ENCODE measurements at places on chromosomes 6 and 20.
A peak's percentile ranks its signal among the peaks of the same experiment; 100 is the strongest.

DNA sequence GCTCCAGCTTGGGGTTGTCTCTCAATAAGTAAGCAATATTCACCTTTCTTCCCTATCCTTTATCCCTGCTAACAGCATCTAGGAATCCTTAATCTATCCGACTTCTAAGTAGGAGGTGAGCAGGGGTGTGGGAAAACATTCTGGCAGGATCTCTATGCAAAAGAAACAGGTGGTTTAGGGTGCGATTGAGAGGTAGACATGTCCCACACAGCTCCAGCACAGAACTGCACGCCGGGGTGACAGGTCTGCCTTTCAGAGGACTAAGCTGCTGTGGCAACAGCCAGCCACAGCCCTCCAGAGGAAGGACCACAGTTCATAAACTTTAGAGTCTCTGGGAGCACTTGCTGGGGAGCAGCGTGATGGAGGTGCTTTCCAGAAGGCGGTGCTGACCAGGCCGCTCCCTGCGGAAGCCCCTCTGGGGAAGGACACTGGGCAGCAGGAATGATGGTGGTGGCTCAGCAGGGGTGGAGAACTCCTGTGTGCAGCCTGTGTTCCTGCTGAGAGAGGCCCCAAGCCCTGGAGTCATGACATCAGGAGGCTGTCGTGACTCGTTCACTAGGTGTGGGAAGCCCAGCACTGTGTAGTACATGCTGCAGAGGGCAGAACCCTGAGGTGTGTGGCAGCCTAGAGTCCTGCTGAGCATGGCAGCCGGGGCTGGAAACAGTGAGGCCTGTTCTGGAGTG, 509.6 kb downstream of the PRKN start:
- ATAC-seq, result no peak

GRCh38 chr6:29710281-29710941, 12.8 kb upstream of the HLA-F start:
- no peak for ATAC-seq

DNA sequence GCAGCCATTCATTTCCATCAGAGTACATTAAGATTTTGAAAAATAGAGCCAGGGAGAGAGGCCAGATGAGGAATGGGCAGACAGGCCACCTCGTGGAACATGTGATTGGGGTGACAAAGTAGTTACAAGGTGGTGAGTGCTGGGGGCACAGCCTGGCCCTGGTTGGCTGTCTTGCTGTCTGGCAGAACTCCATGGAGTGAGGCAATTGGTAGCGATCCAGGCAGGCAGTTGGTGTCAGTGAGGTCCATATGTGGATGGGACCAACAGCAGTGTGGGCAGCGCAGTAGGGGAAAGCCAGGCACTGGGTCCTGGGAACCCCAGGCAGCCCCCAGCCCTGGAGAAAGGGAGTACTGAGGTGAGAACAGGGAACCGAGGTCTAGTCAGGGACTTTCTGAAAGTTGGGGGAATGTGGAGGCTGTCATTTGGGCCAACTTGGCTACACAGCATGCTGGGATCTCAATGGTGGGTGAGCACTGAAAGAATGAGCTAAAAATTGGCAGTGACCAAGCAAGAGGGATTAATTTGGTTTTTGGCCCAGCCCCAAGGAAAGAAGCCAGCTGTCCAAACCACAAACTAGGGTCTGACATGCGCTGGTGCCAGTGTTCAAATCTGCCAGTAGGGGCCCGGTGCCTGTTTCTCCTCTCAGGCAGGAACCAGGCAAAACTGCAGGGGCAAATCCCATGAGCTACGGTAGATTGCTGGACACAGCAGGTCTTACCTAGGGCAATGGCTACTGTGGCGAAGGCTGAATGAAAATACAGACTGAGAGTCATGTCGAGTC, 61.4 kb upstream of the E2F3 start:
- no peak for ATAC-seq

- ATAC-seq, result no peak
These were observed 3.4 kb upstream of the ANGPT4 start for GRCh38 chr20:919491-919916.

GRCh38 chr6:118780668-118781067, 113.3 kb upstream of the ASF1A start:
- ATAC-seq, result no peak

GRCh38 chr20:41200446-41201202, 63.3 kb downstream of the PLCG1 start:
- no peak for ATAC-seq

DNA sequence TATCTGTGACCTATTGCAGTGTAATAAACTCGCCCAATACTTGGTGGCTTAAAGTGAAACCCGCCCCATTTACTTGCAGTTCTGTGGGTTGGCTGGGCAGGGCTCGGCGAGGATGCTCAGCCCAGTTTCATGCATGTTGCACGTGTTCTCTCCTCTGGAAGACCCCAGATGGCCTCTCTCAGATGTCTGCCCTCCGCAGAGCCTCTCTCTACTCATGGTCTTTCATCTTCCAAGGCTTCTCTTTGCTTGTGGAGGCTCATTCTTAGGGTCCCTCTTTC, 251.4 kb downstream of the SOD2 start:
- no peak for ATAC-seq

- ATAC-seq, result no peak
These were observed 366.4 kb downstream of the BTBD9 start for GRCh38 chr6:38273325-38273724.

- ATAC-seq, result no peak
These were observed 240.7 kb downstream of the ARID1B start for GRCh38 chr6:157017861-157018260.

- ATAC-seq, result peak; percentile 7
These were observed 9.9 kb downstream of the NRN1 start for GRCh38 chr6:5996714-5997419.

DNA sequence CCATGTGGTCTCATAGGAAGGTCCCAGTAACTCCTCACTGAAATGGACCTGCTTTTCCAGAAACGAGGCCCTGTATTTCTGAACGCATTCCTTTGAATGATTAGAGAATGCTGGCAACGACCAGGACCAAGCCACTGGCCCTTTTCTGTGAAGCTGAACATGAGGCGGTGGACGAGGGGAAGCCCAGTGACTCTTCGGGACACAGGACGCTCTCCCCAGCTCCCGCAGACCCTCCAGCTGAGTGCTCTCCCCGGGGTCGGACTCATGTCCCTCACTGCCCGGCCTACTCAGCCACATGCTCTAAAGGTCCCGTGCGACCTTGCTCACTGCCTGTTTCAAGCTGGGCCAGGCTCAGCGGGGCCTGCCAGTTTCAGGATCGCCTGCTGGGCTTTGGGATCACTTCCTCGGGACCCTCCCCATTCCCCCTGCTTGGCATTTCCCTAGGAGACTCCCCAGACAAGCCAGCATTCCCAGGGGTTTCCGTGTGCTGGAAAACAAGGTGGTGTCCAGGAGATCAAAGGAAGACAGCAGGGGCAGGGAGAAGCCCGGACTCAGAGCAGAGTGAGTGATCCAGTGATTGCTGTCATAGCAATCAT, 2.6 kb upstream of the CST9 start:
- ATAC-seq, result no peak

DNA sequence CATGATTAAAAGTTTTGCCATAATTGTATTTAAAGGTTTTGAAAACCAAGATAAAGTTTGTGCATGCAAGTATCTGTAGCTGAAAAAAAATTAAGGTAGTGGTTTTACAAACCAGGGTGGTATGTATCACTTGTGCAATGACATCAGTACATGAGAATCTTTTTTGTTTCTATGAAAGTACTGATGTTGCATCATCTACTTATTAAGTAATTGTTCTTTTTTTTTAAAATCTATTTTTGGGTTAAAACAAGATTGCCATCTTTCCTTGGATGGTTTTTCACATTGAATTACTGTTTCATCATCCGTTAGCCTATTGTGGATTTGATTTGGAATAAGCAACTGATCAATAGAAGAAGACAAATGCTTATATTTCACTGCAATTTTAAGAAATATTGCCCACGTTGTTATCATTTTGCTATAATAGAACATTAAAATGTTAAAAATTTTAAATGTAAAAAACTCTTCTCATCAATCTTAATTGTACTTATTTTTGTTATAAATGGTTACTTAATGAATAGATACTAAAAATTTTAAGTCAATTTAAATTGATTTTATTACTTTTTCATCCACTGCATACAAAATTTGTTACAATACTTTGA, 39.8 kb upstream of the TAGAP start:
- ATAC-seq, result no peak

- no peak for ATAC-seq
These were observed 469.1 kb upstream of the RUNX2 start for GRCh38 chr6:44858998-44859397.

GRCh38 chr6:79833264-79833963, 113.9 kb downstream of the ELOVL4 start:
- ATAC-seq, result no peak

DNA sequence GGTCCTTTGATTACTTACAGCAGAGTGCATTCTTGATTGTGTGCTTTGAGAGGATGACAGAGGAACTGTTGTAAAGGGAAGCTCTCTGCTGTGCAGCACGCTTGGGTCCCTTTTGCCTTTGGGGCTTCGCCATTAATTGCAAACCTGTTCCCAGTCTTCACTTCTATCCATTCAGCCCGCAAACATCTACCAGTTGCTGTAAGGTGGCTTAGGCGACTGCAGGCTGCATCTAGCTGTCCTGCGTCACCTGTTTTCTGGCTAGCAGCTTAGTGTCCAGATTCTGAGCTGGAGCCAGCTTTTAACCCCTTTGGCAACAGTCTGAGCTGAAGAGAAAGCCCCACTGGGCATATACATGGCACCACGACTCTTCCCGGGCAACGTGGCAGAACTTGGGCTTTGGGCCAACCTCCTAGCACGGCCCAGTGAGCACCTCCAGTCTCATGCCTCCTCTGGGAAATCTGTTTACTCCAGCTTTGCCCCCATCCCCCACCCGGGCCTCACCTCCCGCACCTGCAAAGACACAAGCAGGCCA, 2.5 kb upstream of the FASTKD5 start:
- no peak for ATAC-seq

- no peak for ATAC-seq
These were observed 20.0 kb downstream of the KHDRBS2 start for GRCh38 chr6:62265906-62266525.

- no peak for ATAC-seq
These were observed 6.1 kb downstream of the SLC32A1 start for GRCh38 chr20:38730167-38730988.

DNA sequence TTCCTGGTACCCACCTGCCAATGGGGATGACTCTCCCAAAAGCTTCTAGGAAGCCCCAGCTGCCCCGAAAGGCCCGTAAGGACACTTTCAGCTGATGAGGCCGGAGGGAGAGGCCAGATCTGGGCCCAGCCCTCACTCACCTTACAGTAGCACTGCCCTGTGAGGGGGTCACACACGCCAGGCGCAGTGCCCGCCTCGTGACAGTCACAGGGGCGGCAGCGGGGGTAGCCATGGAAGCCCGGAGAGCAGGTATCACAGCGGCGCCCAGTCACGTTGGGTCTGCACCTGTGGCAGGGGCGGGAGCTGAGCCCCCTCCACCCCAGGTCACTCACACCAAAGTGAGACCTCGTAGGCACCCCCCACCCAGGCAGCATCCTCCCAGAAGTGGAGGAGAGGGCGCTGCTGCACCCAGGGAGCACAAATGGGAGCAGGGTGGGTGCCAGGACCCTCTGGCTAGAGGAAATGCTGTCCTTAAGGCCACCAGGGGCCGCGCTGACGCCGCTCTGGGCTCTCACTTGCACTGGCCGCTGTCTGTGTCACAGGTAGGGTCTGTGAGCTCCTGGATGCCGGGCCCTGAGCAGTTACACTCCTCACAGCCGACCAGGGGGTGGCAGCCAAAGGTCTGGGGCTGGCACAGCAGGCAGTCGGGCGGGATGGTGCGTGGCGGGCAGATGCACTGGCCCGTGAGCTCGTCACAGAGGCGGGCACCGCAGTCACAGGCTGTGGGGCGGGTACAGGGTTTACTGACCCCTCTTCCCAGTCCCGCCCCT, 25.1 kb downstream of the ADRM1 start:
- no peak for ATAC-seq

DNA sequence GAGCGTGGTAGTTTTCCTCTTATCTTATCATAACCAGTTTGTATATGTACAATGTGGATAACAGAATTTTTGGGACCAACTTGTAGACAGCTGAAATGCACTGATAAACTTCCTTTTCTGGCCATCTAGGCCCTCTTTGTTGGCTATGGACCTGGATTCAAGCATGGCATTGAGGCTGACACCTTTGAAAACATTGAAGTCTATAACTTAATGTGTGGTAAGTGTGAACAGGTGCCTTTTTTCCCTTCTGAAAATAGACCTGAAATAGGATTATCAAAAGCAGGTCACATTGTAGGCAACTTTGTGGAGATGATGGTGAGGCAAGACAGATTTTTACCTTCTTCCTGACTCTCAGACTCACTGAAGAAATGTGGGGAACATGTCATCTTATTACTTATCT, 67.8 kb downstream of the ENPP1 start:
- no peak for ATAC-seq

DNA sequence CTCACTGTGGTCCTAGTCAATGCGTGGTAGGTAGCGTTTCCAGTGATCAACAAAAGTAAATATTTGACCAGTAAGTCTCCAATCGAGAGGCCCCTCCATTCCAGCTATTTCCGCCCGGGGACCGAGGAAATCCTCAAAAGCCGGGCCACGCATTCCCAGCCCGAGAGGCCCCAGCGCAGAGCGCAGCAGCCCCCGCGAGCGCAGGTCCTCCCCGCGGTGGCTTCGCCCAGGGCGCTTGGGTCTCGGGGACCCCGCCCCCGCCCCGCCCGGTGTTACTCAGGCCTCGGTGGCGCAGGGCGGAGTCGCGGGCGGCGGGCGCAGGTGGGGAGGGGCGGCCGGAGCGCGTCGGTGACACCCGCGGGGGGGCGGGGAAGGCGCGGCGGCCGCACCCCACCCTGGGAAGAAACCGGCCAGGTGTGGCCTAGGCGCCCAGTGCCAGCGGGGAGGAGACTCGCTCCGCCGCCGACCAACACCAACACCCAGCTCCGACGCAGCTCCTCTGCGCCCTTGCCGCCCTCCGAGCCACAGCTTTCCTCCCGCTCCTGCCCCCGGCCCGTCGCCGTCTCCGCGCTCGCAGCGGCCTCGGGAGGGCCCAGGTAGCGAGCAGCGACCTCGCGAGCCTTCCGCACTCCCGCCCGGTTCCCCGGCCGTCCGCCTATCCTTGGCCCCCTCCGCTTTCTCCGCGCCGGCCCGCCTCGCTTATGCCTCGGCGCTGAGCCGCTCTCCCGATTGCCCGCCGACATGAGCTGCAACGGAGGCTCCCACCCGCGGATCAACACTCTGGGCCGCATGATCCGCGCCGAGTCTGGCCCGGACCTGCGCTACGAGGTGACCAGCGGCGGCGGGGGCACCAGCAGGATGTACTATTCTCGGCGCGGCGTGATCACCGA, at the start of gene DSP:
Gene DSP (plus strand): TSS at position 497 of the 890 bp plus-strand sequence. CDS start 245 bp downstream, at position 742.
- peak; percentile 59 for ATAC-seq

DNA sequence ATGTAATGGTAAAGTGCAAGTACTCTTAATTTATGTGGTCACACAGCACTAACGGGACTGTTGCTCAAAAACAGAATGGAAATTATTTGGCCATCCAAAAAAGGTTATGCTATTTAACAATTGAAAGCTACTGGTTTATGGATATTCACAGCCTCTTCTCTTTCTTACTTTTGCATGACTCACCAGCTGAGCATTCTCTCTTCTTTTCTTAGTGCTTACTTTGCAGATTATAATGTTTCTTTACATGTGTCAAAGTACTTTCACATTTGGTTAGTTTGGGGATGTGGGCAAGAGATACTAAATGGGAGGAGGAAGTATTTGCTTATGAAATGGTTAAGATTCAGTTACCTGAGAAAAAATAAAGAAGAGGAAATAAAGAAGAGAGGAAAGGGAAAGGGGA, 610.5 kb downstream of the HTR1B start:
- ATAC-seq, result no peak

- peak; percentile 34 for ATAC-seq
These were observed 999 bp upstream of the EHMT2 start for GRCh38 chr6:31898383-31899011.
